ENCODE measurements at places on chromosomes 2 and 18. TPM values are rescaled to one million over a fixed set of nuclear protein-coding genes. Genes with fewer than 3 reads are reported as not detected.

GRCh38 chr2:28098501-28099225 is 208.1 kb downstream of the BABAM2 start:
- H3K36me3 ChIP-seq, result no peaks in the 10 kb centered on the region
- no peak overlapping the region for H3K27ac ChIP-seq
- DNase-seq, result no peak

DNA sequence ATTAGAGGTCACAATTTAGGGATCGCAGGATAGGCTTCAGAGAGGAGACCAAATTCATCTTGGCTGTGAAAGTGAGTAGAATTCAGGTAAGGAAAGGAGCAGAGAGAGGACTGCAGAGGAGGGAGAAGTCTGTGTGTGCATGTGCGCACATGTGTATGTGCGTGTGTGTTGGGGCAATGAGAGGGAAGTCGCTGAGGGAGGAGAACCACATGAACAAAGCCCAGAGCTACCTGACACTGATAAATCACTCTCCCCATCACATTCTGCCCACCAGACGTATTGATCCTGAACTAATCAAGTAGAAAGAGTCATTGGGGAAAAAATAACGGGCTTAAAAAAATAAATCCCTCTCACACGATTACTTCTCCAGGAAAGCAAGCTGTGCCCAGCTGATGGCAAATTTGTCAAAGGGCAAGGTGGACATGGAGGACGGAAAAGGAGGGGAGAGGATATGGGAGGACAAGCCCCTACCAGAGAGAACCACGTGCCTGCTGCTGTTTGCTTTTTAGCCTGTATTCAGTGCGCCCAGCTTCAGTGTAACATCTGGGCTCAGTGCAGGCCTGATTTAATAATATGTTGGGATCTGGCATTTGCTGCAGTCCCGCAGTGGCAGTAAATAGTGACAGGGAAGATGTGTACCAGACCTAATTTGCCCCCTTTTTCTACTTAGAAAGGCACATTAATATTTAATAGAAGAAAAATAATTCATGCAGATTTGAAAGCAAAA is 307.5 kb downstream of the C1D start:
- DNase-seq, result no peak
- no peaks in the 10 kb centered on the region for H3K36me3 ChIP-seq
- no peak overlapping the region for H3K27ac ChIP-seq
- H3K27me3 ChIP-seq, result peaks cover 8% of the 10 kb centered on the region

DNA sequence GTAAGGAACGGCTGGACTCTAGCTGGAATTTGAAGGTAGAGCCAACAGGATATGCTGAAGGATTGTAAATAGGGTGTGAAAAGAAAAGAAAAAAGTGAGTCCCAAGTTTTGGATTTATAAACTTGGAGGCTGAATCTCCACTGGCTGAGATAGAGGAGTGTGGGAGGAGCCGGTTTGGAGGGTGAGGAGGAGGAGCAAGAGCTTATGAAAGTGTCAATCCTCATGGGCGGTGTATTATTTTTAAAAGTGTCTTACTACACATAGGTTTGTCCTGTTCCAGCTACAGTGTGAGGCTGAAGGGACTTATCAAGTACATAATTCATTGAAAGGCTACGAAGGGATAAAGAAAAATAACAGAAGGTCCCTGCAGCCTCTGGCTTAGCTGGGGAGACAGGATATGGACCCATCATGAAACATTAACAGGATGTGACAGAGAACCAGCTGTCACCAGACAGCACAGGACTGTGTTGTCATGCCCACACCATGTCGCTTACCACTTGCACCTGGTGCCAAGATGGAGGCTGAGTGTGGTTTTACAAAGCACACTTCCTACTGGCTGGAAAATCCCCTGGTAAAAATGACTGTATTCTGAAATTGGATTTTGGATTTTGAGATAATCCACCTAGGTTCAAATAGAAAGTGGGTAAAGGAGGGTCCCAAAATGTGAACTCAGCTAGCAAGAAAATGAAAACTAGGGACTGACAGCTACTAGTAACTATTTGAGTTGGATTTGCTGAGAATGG is 2.5 kb upstream of the MREG start:
- peaks cover 33% of the 10 kb centered on the region for H3K4me1 ChIP-seq
- no peaks in the 10 kb centered on the region for H3K27me3 ChIP-seq
- H3K36me3 ChIP-seq, result no peaks in the 10 kb centered on the region
- peak overlapping the region; percentile 73 for H3K27ac ChIP-seq
- peak; percentile 79 for DNase-seq

- H3K36me3 ChIP-seq, result peaks cover 13% of the 10 kb centered on the region
- H3K4me3 ChIP-seq, result no peak overlapping the region
- peak overlapping the region; percentile 84 for H3K27ac ChIP-seq
- DNase-seq, result peak; percentile 96
- peaks cover 70% of the 10 kb centered on the region for H3K4me1 ChIP-seq
- no peaks in the 10 kb centered on the region for H3K27me3 ChIP-seq
Observed at GRCh38 chr2:187547353-187547979, 6.8 kb downstream of the TFPI start.

DNA sequence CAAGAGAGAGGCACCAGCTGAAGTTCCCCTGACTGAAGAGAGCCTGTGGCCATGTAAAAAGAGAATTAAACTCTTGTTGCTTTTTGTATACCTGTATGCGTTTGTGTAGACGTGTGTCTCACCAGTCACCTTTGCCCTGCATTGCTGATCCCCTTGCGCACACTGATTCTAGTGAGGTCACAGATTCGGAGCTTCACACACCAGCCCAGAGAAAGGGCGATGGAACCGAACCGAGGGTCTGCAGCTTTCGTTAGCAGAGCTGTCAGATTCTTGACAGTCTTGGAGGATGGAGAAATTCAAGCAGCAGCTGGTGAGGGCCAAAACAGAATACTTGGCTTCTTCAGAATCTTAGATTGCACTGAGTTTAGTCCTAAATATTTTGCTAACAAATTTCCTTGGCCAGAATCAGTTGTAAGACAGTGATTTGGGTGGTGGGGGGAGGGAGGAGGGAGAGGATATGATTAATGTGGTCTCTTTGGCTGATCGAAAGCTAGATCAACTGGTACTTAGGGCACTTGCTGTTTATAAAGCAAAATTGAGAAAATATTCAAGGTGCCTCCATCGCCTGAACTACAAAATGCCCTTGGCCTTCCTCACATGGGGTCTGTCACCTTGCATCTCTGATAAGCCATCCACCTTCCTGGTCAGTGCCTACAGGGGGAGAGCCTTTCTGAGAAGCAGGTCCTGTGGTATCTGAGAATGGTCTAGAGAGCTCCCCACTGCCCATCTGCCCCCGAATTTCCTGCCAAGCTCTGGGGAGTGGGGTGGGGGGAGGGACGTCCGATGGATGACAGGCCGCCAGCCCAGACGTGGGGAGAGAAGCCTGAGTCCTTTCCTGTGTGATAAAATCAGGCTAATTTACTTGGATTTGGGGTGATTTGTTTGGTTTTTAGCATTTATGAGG is 123.5 kb downstream of the CABLES1 start:
- peak overlapping the region; percentile 96 for H3K27ac ChIP-seq
- no peak for DNase-seq
- H3K4me1 ChIP-seq, result peaks cover 22% of the 10 kb centered on the region

DNA sequence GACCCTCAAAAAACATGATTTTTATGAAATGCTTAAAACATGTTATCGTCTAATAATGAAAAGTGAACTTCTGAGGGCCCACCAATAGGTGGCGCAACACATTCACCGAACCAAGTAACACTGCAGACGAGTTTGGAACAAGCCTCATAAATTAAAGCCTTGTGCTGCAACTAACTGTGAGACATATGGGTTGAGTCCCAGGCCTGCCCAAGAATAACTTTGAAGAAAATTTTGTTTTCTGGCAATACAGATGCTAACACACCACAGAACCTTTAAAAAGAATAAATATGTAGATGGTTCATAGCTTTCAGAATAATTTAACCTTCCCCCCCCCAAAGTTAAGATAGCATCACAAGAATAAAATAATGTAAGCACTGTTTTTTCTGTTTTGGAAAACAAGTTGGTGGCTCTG is 285.9 kb downstream of the RNF144A start:
- no peak overlapping the region for H3K27ac ChIP-seq
- DNase-seq, result peak; percentile 73
- H3K27me3 ChIP-seq, result no peaks in the 10 kb centered on the region

GRCh38 chr18:23062011-23062410 is 73.3 kb upstream of the CABLES1 start:
- H3K27ac ChIP-seq, result no peak overlapping the region
- H3K27me3 ChIP-seq, result no peaks in the 10 kb centered on the region
- H3K36me3 ChIP-seq, result no peaks in the 10 kb centered on the region
- no peak for DNase-seq
- H3K4me1 ChIP-seq, result no peaks in the 10 kb centered on the region

- H3K4me1 ChIP-seq, result no peaks in the 10 kb centered on the region
- DNase-seq, result no peak
- H3K27ac ChIP-seq, result no peak overlapping the region
- H3K27me3 ChIP-seq, result no peaks in the 10 kb centered on the region
- no peak overlapping the region for H3K4me3 ChIP-seq
Observed at GRCh38 chr2:32617599-32618189, 10.2 kb upstream of the TTC27 start.

DNA sequence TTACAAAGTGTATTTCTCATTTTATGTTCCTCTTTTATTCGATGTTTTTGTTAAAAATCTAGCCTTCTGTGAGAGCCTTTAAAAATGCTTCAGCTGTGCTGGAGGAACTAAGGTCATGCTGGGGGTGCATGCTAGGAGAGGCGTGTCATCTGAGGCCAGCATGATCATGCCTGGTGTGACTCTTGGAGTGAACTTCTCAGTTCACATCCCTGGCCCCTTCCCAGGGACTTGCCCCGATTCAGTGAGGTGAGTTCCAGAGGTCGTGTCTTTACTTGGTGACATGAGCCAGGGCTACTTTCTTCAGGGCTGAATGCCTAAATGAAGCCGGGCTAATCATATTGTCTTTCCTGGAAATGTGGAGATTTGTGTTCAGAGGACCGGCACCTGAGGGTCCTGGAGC is 264.9 kb downstream of the MREG start:
- H3K27ac ChIP-seq, result no peak overlapping the region
- peaks cover 9% of the 10 kb centered on the region for H3K4me1 ChIP-seq
- no peaks in the 10 kb centered on the region for H3K27me3 ChIP-seq
- no peak for DNase-seq
- H3K36me3 ChIP-seq, result no peaks in the 10 kb centered on the region

- H3K27ac ChIP-seq, result no peak overlapping the region
- no peak for DNase-seq
- H3K27me3 ChIP-seq, result no peaks in the 10 kb centered on the region
- no peak overlapping the region for H3K4me3 ChIP-seq
Observed at GRCh38 chr2:40150266-40150665, 301.6 kb downstream of the SLC8A1 start.

DNA sequence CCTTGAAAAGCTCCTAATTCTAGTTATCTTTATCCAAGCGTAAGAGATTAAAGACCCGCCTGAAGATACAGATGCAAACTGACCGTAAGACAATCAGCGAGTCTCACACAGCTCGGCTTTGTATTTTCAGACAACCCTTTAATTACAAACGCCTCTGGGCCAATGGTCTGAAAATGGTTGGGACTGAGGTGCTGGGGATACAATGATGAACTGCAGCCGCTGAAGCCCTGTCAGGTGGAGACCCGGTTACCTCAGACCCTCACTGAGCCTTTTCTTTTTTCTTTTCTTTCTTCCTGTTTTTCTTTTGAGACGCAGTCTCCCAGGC is 715 bp upstream of the CFAP36 start:
- no peaks in the 10 kb centered on the region for H3K36me3 ChIP-seq
- peak overlapping the region; percentile 18 for H3K27ac ChIP-seq
- no peak for DNase-seq
- H3K4me3 ChIP-seq, result peak overlapping the region; percentile 69

GRCh38 chr2:41720331-41721251 is 327.2 kb upstream of the PKDCC start:
- H3K27me3 ChIP-seq, result no peaks in the 10 kb centered on the region
- no peaks in the 10 kb centered on the region for H3K36me3 ChIP-seq
- H3K4me1 ChIP-seq, result peaks cover 48% of the 10 kb centered on the region

GRCh38 chr2:120547662-120548061 is 188.0 kb upstream of the GLI2 start:
- 0 out of 2 replicates have a peak, but pooled peaks cover 3% of the 10 kb centered on the region for H3K27me3 ChIP-seq
- H3K36me3 ChIP-seq, result no peaks in the 10 kb centered on the region
- DNase-seq, result no peak

- no peaks in the 10 kb centered on the region for H3K36me3 ChIP-seq
- no peak overlapping the region for H3K27ac ChIP-seq
- no peak for DNase-seq
- no peaks in the 10 kb centered on the region for H3K4me1 ChIP-seq
- H3K27me3 ChIP-seq, result no peaks in the 10 kb centered on the region
Observed at GRCh38 chr2:10196110-10196892, 73.8 kb downstream of the RRM2 start.

DNA sequence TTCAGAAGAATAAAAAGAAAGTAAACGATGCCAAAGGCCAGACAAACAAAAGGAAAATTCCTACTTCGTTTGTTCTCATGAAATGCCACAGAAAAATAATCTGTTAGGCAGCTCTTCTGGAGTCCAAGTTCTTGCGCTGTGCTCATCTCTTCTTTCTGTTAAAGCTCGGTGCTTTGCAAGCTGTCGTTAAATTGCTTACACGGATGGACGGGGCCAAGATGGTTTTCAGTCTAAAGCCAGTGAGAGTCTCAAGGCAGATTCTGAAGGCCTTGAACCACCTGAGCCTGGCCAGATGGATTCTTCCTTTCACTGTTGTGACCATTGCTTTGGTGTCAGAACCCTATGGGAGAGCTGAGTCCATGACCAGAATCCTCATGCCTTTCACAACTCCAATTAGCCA is 97.6 kb upstream of the RMDN2 start:
- no peak overlapping the region for H3K4me3 ChIP-seq
- H3K27me3 ChIP-seq, result no peaks in the 10 kb centered on the region
- peak overlapping the region; percentile 69 for H3K27ac ChIP-seq
- H3K36me3 ChIP-seq, result no peaks in the 10 kb centered on the region

Gene MOGAT1
- total RNA-seq, result not detected

Gene LYG2
- total RNA-seq, result 0.30 TPM

Gene LOXHD1
- total RNA-seq, result not detected

Gene EN1
- not detected for total RNA-seq

Gene PCARE
- total RNA-seq, result 0.02 TPM

Gene YWHAQ
- total RNA-seq, result 523 TPM

Gene MEP1B
- not detected for total RNA-seq

Data from SJCRH30 (cell line).